Psoas muscle (tissue), 8 donors: ENCODE measurements at places on chromosomes 5 and 9. TPM values are rescaled to one million over a fixed set of nuclear protein-coding genes. Genes with fewer than 3 reads are reported as not detected.

DNA sequence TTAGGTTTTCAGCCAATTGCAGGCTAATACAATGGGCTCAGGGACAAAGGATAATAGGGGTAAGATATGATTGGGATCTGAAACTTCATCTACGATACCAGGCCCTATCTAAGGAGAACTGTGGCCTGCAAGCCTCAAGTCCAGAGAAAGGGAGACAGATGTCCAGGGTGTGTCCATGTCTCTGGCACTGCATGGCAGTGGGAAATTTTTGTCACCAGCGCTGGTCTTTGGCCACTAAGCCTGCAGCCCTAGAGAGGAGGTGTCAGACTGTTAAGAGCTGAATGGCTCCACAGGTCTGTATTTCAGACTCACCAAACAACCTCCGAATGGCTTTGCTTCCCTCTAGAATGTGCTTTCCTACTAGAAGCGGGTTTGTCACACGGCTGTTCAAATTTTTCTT, 6.6 kb upstream of the CNOT6 start:
- no peaks in the 10 kb centered on the region for H3K4me1 ChIP-seq
- H3K27ac ChIP-seq, result no peak overlapping the region
- no peak for DNase-seq
- H3K4me3 ChIP-seq, result no peak overlapping the region
- no peaks in the 10 kb centered on the region for H3K36me3 ChIP-seq
- H3K27me3 ChIP-seq, result peaks cover 3% of the 10 kb centered on the region

GRCh38 chr5:65446682-65447081, 35.0 kb downstream of the ADAMTS6 start:
- H3K27ac ChIP-seq, result no peak overlapping the region
- DNase-seq, result no peak
- H3K36me3 ChIP-seq, result no peaks in the 10 kb centered on the region
- no peak overlapping the region for H3K4me3 ChIP-seq
- no peaks in the 10 kb centered on the region for H3K27me3 ChIP-seq
- H3K4me1 ChIP-seq, result no peaks in the 10 kb centered on the region

GRCh38 chr9:79962836-79963235, 391.1 kb downstream of the TLE4 start:
- no peak overlapping the region for H3K4me3 ChIP-seq
- H3K36me3 ChIP-seq, result no peaks in the 10 kb centered on the region
- DNase-seq, result no peak
- no peak overlapping the region for H3K27ac ChIP-seq

DNA sequence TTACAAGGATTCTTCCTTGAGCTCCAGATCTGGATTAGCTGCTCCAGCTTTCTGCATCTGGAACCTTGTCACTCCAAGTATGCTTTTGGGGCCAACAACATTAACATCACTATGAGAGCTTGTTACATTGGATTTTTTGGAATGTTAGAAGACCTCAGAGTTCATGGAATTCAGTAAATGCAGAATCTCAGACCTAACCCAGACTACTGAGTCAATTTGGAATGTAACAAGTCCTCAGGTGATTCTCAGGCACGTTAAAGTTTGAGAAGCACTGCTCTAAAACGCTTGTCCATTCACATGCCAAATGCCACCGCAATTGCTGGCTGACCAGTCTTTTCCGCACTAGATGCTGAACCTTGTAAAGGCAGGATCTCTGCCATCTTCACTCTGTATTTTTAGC, 251.4 kb upstream of the TRIM32 start:
- no peak overlapping the region for H3K27ac ChIP-seq
- peaks cover 7% of the 10 kb centered on the region for H3K36me3 ChIP-seq
- H3K4me3 ChIP-seq, result no peak overlapping the region
- no peaks in the 10 kb centered on the region for H3K27me3 ChIP-seq
- no peaks in the 10 kb centered on the region for H3K4me1 ChIP-seq

HMMR gene
- total RNA-seq, result 0.80 TPM

ACTBL2 gene
- total RNA-seq, result not detected

SNCB gene
- total RNA-seq, result 0.91 TPM

DNA sequence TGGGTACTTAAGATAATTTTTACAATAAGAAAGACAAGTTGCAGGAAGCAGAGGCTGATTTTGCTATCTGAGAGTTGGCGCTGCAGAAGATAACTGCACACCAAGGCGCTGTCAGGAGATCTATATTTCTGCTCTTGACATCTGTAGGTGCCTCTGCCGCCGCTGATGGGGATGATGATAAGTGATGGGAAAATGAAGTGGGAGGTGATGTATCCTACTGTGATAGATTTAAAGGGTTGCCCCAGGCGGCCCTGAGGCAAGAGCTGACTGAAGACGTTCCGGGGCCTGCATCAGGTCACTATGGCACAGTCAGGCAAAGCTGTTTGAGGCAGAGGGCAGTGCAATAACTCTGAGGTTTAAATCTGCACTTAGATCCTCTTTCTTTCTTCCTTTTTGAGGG, 78.1 kb downstream of the SNCAIP start:
- no peak overlapping the region for H3K4me3 ChIP-seq
- no peaks in the 10 kb centered on the region for H3K36me3 ChIP-seq
- DNase-seq, result no peak
- no peak overlapping the region for H3K27ac ChIP-seq

DNA sequence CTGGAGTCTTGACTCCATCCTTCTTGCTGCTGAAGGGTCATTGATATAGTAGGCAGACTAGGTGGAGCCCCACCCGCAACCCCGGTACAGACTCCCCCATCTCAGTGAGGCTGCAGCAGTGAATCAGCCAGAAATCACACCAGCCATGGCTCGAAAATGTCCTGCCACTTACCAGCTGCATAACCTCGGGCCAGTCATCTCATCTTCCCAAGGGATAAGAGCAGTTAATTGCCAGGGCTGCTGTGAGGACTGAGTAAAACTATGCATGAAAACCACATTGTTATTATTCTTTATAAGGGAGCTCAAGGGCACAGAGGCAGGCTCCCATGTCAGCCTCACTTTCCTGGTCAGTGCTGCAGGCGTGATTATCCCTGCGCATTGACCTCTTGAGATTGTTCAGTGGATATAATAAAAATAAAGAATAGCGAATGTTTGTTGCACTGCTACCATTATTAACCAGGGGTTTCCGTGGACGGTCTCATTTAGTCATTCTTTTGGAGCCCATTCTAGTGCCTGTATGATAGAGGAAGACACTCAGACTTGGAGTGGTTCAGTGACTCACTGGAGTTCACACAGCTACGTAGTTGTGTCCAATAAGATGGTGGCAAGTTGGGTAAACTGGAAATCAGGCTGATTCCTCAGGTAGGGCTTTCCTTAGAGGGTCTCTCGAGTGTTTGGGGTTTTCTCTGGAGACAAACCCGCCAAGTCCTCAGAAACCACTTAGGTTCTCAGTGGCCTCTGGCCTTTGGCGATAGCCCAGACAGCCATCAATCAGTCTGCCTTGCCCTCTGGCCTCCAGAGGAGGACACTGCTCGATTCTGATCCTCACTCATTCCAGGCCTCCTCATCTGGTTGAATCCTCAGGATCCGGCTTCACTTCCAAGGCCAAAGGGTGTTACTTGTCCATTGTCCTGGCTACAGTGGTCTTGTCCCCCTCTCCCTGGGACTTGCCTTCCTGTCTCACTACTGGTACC, 39.9 kb downstream of the COL15A1 start:
- H3K4me3 ChIP-seq, result no peak overlapping the region
- H3K27me3 ChIP-seq, result no peaks in the 10 kb centered on the region
- no peak overlapping the region for H3K27ac ChIP-seq
- no peak for DNase-seq
- no peaks in the 10 kb centered on the region for H3K36me3 ChIP-seq

DNA sequence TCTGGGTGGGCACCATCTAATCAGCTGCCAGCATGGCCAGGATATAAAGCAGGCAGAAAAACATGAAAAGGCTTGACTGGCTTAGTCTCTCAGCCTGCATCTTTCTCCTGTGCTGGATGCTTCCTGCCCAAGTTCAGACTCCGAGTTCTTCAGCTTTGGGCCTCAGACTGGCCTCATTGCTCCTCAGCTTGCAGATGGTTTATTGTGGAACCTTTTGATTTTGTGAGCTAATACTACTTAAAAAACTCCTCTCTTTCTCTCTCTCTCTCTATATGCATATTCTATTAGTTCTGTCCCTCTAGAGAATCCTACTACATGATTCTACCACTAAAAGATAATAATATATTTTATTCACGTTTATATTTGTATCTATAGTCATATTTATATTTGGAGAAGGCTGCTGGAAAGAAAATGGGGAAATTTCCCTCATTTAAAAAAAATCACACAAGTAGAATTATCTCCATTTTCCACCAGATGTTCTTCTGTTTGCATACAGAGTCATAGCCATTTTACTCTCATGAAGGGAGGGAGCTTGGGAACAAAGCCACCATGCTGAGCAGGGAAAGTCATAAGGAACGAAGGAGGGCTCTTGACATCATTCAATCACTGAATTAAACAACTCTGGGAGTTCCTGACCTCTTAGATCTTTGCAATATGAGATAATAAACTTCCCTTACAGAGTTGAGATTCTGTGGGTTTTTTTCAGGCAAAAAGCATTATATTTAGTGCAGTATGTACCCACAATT, 1137.4 kb upstream of the CDH18 start:
- H3K36me3 ChIP-seq, result no peaks in the 10 kb centered on the region
- DNase-seq, result no peak

DNA sequence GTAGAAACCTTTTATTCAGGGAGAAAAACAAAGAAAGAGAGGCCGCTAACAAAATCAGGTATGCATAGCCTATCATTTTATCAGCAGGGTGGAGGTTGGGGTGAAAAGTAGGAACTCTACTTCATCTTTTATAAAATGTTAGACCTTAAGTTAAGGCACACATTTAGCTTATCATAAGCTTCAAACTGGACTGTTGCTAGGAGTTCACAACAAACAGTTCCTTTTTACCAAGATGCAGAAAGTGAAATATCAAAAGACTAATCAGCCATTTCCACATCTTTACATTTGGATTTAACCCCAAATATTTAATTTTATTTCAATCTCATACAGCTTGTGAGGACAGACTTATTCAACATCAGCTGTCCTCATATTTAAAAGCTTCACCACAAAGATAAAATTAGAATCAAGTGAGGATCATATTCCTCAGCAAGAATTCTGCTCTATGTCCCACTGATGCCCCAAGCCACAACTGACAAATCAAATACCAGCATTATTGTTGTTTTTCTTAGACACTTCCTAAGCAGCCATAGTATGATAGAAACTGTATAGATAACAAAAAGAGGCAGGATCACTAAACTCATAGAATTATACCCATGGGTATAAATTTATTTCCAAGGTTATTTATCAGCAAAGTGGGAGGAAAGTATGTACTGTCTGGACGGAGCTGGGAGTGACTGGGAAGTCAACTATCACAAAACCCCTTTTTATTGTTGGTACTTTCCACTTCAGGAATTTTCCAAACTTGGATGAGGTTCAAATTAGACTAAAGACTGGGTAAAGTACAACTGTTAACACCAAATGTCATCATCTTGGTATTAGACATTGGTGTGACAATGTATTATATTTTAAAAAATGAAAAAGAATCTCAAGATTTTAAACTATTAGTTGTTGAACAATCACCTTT, 29.9 kb upstream of the MYOT start:
- peaks cover 59% of the 10 kb centered on the region for H3K4me1 ChIP-seq
- H3K27ac ChIP-seq, result peak overlapping the region; percentile 94
- DNase-seq, result no peak
- H3K36me3 ChIP-seq, result no peaks in the 10 kb centered on the region
- H3K4me3 ChIP-seq, result peak overlapping the region; percentile 51

DNA sequence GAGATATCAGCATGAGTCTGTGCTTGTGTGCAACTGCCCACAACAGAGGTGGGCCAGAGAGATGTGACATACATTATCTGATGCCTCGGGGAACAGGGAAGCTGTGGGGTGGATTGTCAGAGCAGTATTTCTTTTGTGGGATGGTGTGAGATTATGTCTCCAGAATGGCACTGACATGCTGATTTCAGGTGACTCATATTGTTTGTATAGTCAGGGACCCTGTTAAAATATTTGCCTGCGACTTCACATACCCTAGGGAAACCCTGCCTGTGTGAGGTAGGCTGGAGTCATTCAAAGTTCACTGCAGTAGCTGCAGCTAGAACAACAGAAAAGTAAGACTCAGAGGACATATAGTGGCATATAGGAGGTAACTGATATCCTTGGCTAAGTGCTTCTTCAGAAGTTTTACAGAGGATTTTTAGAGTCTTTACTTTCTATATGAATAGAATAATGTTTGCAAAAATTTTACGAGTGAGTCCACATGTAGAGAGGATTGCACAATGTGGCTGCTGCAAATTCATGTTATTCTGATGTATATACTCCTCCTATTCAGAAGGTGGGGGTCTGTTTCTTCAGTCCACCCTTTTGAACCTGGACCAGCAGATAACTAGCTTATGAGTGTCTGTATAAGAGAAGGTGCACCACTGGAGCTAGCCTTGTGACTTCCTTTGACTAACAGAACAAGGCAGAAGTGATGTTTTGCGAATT, 89.3 kb downstream of the MACIR start:
- H3K27ac ChIP-seq, result no peak overlapping the region
- H3K4me3 ChIP-seq, result no peak overlapping the region
- no peaks in the 10 kb centered on the region for H3K4me1 ChIP-seq
- no peaks in the 10 kb centered on the region for H3K27me3 ChIP-seq

DNA sequence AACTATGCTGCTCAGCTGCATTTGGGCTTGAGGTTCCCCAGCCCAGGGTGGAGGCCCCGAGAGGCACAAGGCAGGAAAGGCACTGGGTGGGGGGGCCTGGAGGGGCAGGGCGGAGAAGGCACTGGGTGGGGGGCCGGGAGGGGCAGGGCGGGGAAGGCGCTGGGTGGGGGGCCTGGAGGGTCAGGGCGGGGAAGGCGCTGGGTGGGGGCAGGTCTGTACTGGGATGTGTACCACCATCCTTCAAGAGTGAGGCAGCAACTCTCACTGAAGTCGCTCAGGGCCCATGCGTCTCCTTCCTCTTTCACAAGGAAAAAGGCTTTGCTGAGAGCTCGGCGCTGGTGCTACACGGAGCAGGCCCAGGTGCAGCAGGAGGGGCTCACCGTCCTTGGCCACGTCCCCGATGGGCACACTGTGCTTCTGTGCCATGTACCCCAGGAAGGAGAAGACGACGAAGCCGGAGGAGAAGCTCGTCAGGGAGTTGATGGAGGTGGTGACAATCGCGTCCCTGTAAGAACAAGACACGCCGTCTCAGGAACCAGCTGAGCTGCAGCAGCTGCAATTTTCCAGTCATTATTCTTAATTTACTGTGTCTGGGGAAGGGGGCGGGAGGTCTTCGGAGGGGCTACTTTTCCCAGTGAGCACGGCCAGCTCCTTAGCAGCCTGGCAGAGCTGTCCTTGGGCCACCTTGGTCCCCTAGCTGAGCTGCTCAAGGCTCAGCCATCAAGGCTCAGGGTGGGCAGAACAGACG, 30.8 kb downstream of the SLC6A3 start:
- no peak overlapping the region for H3K27ac ChIP-seq
- H3K4me3 ChIP-seq, result no peak overlapping the region
- no peaks in the 10 kb centered on the region for H3K4me1 ChIP-seq
